ENCODE measurements at places on chromosomes 4 and X.

GRCh38 chr4:5976431-5976830 is 41.8 kb downstream of the C4orf50 start:
- no peak for DNase-seq

DNA sequence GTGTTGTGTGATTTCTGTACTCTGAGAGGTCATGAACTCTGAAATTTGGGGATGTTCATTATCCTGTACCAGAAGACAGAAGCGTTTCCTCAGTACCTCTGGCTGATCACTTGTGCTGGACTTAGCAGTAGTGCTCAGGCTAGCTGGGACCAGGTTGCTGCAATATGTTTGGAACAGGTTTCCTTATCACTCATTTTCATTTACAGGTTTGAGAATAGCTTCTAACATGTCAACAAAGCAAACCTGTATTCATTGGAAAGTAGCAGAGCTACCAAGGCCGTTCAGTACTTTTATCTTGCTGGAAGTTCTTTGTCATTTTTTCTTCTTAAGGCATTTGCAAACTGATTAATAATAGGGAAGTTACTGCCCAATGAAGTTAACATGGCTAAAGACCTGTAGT is 242.9 kb upstream of the ANKRD50 start:
- DNase-seq: no peak

GRCh38 chrX:151714362-151714761 is 1.5 kb upstream of the FATE1 start:
- DNase-seq: no peak

GRCh38 chr4:23890369-23891063 is 669 bp upstream of the PPARGC1A start:
- no peak for DNase-seq

GRCh38 chr4:124642846-124643245 is 69.7 kb downstream of the ANKRD50 start:
- no peak for DNase-seq

GRCh38 chr4:189202182-189202868 is 738.3 kb upstream of the FRG1 start:
- peak; percentile 71 for DNase-seq

DNA sequence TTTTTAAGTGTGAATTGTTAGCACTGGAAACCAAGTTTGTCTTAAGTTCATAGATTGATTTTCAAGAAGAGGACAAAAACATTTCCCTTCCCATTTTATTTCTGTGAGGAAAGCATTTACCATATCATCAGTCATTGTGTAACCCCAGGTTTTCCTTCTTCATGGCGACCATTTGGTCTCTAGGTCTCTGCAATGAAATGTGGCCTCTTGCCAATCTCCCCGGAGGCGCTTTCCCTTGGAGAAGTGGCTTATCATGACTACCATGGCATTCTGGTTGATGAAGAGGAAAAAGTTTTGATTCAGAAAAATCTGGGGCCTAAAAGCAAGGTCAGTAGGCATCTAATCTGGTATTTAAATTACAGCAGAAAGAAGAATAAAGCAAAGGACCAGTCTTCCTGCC is 54.4 kb downstream of the ADD1 start:
- DNase-seq: no peak

- DNase-seq: no peak
Measured at GRCh38 chrX:113868711-113869110, 715.2 kb upstream of the HTR2C start.

DNA sequence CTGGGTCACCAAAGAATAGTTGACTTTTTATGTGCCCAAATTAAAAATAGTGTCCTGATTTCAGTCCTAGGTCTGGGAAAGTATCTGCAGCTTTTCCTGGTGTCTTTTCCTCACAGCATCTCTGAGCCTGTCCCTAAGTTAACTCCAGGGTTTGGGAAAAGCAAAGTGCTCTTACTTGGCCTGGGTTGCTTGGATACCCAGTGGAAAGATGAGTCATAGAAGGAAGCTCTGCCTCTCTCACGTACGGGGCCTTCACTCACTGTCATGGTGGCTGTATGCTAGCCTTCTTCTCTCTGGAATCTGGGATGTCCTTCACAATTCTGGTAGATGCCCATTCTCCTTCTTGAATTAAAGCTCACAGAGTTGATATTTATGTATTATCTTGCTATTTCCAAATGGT is 607.3 kb downstream of the ANKRD50 start:
- no peak for DNase-seq

Measured in hematopoietic multipotent progenitor cell (in vitro differentiated cells).